NCI-H2081 (cell line): ENCODE measurements at places on chromosomes 5 and 9.
A peak's percentile ranks its signal among the peaks of the same experiment; 100 is the strongest.

- no peak for DNase-seq
Measured at GRCh38 chr9:83291196-83291595, 228.3 kb upstream of the RASEF start.

DNA sequence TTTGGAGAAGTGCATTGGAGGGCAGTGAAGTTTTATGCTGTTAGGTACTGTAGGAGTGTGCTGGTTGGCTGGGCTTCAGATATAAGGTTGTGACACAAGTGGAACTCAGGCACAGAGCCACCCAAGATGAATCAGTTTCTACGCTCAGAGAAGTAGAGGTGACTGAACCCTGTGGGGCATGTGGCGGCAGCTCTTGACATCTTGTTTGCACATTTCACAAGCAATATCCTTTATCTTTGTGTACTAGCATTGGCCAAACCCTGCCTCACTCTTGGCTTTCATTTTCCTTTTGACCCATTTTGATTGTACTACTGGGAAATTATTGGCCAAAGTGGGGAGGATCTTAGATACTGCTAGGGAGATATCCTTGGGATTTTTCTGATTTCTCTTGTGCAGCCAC is 110.0 kb downstream of the PSAT1 start:
- DNase-seq = no peak

DNA sequence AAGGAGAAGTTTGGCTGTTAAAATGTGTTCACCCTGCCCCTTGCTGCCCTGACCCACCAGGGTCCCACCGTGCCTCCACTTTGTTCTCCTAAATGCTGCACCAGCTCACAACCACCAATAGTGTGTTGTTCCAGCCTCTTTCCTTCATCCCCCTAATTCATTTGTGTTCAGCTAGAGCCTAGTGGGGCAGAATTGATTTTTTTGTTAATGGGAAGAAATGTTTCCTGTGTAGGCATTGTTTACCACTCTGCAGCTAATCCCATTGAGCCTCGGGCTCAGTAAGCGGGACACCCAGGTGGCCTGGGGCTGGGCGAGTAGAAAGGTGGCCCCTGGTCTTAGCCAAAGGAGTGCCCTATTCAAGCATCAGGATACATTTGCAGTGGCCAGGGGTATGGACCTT is 127.6 kb downstream of the MVB12B start:
- DNase-seq = no peak

GRCh38 chr5:97618721-97619120 is 435.7 kb upstream of the RIOK2 start:
- no peak for DNase-seq

DNA sequence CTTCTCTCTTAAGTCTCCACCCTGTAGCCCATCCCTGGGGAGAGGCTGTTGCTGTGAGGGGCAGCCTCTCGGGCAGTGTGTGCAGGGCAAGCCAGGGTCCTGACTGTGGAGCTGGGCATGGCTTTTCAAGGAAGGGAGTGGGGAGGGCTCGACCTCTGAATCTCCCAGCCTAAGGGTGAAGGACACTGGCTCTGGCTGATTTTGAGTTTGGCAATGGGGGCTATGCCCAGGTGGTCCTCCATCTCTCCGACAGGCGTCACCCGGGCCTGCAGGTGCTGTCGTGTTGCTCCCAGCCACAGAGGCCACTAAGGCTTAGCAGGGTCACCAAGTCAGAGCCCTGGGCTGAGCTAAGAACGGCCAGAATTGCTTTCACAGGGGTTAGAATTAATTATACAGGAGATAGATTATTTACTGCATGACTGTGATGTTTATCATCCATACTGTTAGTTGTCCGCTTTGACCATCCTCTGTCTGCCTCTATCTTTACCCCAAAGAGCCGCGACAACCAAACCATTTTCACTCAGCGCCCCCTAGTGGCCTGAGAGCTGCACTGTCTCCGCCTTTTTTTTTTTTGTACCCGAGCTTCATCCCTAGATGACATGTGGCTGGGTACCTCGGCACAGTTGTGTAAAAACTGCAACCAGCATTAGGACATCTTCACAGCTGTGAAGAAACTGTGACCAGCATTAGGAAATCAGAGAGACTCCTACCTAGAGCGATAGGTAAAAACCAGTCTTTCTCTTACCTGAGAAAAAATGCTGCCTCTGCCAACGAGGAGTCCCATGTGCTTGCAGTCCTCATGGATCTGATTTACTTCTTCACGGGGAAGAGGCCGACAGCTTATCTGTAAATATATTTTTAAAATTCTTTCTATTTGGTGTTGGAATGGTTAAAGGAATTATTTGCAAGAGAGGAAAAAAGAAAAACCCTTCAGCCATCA is 44.5 kb downstream of the AGXT2 start:
- DNase-seq = peak; percentile 83
